KG1 (cell line): ENCODE measurements at places on chromosomes 6 and 20.

DNA sequence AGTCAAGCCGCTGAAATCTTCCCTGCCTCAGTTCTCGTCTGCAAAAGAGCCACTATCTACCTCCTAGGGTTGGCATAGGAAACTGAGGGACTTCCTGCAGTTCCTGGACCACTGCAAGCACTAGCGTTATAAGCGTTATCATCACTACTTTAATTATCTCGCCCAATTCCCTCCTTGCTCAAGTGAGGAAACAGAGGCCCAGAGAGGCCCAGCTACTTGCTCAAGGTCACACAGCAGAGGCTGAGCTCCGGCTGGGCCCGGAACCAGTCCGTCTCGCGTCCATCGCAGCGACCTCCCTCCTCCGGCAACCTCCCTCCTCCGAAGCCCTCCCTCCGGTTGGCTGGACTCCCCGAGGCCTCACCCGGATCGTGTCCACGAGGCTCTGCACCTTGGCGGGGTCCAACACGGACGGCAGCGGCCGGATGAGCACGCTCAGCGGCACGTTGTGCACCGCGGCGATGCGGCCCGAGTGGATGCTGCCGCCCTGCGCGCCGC is 338 bp downstream of the SRXN1 start:
- peak; percentile 22 for DNase-seq

DNA sequence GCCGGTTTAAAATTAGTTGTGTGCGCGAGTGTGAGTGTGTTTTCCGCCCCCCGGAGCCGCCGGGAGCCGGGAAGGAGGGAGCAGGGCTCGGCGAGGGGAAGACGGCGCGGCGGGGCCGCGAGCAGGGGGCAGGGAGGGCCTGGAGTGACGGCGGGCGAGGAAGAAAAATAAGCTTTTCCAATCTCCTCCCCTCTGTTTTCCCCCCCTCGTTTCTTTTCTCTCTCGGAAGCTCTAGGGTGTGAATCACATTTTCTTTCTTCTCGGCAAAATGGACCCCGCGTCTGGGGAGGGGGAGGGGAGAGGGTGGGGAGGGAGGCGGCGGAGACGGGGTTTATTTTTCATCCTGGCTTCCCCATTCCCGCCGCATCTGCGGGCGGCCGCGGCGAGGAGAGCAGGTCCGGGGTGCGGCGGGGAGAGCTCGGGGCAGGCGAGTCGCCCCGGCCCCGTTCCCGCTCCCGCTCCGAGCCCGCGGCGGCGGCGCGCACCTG is 881 bp downstream of the BICRAL start:
- no peak for DNase-seq

GRCh38 chr6:17341117-17341805 is 52.1 kb upstream of the CAP2 start:
- DNase-seq: no peak

GRCh38 chr6:138896104-138896756 is 91.8 kb downstream of the REPS1 start:
- no peak for DNase-seq

DNA sequence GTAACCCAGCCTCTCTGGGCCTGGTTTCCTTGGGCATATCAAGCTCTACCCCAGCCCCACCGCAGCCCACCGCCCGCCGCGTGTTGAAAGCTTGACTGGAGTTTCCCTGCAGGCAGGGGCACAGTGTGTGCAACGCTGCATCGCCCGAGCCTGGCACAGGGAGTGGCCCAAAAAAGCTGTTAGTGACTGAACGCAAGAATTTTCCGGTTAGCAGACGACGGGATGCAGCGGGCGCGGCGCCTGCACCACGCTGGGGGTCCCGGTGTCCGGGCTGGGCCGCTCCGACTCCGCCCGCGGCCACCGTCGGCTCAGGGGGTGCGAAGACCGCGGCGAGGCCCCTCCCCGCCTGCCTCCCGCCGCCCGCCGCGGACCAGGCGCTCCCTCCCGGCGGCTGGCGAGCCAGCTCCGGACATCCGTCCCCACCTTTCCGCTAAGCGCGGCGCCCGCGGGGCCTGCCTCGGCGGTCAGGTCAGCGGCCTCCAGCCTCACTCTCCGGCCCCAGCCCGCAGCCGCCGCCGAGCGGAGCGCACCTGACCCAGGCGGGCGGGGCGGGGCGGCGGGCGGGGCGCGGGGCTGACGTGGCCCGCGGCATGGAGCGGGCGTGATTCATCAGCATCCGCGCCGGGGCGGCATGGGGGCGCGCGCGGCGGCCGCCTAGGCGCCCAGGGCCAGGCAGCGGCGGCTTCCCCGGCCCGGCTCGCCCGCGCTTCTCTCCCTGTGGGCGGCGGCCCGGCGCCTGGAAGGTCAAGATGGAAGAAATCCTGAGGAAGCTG is at the start of gene ARFGEF3:
Gene ARFGEF3 (plus strand): TSS at position 602 of the 773 bp plus-strand sequence. CDS start 148 bp downstream, at position 750.
- no peak for DNase-seq

DNA sequence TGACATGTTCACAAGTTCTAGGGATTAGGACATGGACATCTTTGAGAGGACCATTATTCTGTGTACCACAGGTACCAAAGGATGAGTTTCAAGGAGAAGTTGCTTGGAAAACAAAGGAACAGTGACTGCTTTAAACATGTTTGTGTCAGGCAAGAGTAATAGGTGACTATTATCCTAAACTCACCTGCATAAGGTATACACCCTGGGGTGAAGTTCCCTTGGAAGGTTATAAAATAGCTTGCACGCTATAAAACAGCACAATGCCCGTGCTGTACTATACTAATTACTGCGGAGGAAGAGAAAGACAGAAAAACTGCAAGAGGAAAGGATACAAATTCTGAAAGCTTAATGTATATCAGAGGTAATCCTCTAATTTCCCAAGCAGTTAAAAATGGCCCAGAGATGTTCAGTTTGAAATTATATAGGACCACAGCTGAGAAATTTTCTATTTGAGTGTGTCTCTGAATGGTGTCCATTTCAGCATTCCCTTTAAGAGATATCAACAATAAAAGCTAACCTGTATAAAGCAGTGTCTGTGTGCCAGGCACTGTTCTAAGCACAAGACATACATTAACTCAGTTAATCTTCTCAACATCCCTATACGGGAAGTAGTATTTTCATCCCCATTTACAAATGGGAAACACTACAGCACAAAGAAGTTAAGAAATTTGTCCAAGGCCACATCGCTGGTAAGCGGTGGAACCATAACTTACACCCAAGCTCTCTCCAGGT is 19.7 kb downstream of the TBC1D32 start:
- DNase-seq: no peak

GRCh38 chr6:135180542-135181332 is at the start of gene MYB:
MYB (plus strand) TSS chr6:135181308; CDS start chr6:135181514, 206 bp downstream.
- DNase-seq: peak; percentile 47

DNA sequence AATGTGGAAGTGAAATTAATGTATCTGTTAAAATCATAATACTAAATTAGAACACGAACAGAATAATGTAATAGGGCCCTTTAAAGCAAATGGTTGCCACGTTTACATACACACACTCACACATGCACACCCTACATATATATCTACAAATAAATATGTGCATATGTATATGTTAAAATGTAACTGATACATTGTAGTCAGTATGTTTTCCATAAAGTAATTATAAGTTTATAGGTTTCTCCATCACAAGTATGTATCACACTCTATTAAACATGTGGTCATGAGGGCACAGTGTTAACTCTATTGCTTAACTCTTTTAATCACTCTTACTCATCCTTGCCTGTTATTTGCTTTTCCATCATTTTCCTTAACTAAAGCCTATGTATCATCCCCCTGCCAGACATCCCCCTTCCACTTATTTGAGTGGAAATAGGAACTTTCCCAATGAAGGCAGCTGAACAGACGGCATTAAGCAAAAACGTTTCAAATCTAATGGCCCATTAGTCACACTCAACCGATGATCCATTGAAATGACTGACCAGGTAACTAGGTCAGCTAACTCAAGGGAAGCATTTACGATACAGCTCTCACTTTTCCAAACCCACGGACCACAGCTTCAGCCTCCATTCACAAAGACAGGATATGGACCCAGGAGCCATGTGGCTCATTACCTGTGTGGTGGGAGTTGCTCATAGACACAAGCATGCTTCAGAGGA is 89.3 kb downstream of the HAO1 start:
- DNase-seq: no peak

DNA sequence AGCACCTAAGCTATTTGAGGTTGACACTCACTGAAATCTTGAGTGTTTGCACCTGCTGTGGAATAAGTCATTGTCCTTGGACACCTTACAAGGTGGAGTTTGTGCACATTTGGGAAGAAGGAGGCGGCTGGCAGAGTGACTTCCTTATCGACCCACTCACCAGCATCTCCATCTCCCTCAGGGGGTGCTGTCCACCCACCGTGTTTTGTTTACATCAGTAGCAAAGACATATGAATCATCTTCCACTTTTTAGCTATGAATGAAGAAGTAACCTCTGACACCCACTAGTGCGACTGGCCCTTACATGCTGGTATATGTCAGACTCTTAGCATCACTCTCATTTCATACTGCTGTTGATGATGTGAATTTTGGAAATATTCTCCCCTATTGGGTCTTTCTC is 119.5 kb upstream of the SGK1 start:
- no peak for DNase-seq

DNA sequence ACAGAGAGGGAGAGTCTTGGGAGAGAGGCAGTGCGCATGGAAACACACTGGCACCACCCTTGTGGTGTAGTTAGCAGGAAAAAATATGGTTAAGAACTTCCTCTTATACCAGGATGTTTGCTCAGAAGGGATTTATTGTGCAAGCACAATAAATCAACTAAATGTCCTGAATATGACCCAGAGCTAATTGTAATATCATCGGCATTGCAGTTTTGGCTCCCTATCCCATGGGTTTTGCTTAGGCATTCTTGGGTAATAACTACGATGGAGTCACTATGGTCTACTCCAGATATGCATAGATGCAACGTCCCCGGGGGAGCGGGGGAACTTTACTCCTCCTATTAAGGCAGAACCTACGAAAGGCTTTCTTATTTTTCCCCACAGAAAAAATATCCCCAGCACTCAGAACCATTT is 751.6 kb downstream of the EYS start:
- DNase-seq: peak; percentile 24

- no peak for DNase-seq
These were observed 13.4 kb downstream of the PLCB1 start for GRCh38 chr20:8145246-8146168.

DNA sequence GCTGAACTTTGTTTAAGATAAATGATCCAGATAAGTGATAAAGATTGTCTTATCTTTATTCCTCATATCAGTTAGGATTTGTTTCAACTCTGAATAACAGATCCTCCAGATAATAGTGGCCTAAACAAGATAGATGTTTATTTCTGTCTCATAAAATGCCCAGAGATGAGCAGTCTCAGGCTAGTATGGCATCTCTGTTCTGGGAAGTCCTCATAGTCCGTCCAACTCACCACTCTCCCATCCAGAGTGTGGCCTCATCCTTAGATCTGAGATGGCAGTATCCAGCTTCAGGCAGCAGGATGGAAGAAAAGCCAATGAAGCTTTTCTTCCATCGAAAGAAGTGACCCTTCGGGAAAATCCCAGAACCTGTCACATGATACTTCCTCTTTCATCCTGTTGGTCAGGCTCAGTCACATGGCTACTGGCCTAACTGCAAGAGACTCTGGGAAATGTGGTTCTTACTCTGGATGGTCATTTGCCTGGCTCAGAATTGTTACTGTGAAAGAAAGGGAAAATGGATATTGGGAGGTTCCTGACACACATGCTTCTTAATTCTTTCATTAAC is 29.4 kb upstream of the TAGAP start:
- no peak for DNase-seq

- peak; percentile 48 for DNase-seq
These were observed 23.1 kb upstream of the DNAAF9 start for GRCh38 chr20:3430376-3431069.

- no peak for DNase-seq
These were observed 44.0 kb upstream of the CNKSR3 start for GRCh38 chr6:154554491-154554890.

DNA sequence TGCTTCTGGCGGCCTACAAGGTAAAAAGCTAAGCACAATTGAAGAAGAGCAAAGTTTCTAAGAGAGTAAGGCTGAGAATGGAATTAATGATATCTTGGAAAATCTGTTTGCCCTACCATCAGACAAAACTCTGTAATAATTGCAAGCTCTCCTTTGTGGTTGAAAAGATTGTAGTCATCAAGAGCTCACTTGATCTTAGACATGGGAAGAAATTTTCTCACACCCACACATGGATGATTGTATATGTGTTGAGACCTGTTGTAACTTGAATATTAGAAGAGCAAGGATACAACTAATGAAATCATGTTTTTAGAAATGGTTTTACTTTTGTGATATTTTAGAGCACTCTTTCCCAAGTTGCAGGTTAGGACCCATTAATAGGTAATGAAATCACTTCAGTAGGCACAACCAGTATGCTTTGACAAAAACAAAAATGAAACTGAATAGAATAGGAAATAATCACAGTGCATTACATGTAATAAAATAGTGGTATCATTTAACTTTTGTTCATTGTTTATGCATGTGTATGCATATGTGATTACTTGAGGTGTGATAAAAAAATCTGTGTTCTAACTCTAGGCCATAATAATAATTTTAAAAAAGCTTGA is 14.0 kb downstream of the DCBLD1 start:
- no peak for DNase-seq

DNA sequence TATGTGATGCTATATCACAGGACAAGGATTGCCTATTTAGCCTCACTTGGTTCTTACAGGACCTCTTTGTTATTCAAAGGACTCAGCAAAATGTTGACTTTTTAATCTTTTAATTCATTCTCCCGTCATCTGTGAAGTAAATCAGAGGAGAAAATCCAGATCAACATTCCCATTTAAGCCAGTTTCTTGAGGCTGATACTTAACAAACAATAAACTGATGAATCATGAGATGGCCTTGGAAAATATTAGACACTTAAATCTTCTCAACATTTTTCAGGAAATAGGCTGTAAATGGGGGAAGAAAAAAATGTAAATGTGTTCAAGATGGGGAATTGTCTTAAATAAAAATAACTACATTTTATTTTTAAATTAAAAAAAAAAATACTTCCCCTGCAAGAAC is 55.9 kb upstream of the UBR2 start:
- no peak for DNase-seq

DNA sequence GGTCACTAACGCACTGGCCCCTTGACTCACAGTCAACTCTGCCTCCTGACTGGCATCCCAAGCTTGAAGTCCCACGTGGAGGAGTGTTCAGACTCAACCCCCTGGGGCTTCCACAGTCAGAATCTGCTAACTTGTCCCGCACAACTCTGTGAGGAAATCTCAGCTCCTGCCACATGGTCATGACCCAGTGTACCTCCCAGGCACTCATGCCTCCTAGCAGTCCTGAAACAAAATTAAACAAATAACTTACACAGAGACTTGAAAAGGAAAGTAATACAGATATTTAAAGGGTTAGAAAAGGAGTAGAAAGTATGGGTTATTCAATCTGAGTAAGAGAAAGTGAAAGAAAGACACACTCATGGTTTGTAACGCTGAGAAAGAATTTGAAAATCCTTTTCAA is 134.9 kb downstream of the GMDS start:
- DNase-seq: no peak
